Stimulated activated CD4-positive, alpha-beta T cell treated with anti-CD3 and anti-CD28 coated beads, Interleukin-2, amount 100 ng/mL, for 24 hours (primary cell): ENCODE measurements at places on chromosomes 1 and 21.

DNA sequence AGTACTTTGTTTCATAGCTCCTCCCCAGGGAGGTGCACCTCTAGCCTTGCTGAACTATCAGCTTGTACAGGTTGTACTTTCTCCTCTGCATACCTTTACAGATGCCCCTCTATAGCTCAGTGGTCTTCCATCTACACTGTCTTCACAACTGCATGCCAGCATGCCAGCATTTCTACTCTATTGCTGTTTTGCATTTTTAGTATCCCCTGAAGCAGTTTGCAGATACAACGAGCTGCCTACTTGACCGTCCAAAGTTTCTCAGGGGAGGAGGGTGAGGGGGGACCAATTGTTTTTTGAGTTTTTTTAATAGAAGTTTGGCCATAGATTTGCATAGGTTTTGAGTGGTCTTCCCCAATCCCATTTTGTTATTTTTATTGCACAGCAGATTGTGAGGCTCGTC, 27.6 kb upstream of the CTH start:
- DNase-seq: no peak

GRCh38 chr1:116230712-116231111, 119.5 kb downstream of the MAB21L3 start:
- no peak for DNase-seq

DNA sequence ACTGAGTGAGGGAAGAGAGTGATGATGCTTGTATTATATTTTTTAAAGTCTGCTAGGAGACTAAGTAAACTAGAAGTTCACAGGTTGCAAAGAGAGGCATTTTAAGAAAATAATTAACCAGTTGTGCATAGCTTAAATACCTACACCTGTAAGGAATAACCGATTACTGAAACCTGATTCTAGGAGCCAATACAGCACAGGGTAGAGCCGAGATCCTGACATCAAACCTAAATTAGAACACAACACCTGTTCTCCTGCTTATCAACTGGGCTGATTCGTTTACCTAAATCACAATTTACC, 54.8 kb downstream of the EPRS1 start:
- DNase-seq: no peak

DNA sequence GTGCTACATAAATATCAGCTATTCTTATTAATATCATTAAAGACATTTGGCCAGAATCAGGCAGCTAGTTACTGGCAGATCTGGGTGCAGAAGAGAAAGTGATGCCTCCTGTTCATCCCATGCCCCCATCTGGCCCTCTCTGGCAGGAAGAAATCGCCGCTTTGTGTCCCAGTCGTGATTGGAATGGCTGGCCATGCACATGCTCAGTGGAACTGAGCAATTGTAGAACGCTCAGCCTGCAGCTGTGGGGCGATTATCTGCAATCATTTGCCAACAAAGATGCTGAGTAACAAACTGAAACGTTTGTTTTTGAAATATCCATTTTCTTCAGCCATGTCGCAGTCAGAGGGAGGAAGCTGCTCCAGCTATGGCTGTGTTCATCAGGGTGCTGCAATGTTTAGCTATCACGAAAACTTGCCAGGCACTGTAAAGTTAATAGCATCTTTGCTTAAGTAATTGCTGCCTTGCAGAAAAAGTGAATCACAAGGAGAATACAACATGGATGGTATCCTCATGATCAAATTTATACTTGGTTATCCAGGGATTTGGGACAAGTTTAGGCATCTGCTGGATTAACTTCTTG, 36.5 kb downstream of the NGF start:
- no peak for DNase-seq

DNA sequence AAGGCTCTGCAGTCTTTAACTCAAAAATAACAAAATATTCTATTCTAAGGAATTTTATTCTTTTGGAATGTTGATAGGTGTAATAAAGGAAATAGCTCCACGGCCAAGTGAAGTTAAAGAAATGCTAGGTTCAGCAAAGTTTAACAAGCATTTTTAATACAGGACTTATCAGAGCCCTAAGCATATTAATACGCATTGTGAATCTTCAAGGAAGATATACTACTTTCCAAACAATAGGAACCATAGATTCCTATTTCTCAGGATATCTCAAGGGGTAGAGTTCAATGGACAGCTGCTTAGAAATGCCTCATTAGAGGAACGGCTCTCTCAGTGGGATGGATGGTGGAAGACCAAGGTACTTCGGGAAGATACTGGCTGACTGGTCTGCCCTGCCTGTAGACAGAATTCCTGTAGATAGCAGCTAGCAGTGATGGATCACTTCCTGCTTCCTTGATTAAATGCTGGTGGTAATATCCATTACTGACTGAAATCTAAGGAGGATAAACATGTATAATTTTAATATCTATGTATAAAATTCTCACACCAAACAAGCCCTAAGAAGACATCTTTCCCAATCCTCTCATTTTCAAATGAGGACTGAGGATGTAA, 8.1 kb upstream of the LRRC8C start:
- no peak for DNase-seq

GRCh38 chr1:210340311-210340710, 11.6 kb downstream of the HHAT start:
- no peak for DNase-seq

DNA sequence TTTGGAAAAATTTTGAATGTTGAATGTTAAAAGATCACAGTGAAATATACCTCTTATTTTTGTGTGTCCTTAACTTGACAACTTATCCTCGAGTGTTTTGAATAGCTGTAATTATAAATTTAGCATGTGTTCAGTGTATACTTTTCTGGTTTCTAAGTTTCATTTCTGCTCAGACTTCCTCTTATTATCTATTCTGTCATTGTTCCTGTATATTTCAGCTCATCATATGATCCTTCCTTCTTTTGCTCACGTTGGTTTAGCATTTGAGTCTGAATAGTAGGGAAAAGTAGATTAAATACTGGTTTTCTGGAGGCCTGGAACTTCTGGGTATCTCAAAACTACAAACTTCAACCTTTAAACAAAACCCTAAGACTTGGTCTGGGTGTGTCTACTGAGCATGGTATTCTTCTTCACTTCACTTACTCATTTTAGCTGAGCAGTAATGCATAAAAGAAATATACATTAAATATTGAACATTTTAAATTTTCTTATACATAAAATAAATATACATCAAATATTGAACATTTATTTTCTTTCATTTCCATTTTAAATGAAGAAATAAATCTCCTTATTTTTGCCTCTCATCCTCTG, 3.3 kb upstream of the ATP6V1G3 start:
- DNase-seq: no peak

- DNase-seq: no peak
Measured at GRCh38 chr1:36123356-36123755, 1.7 kb downstream of the COL8A2 start.

GRCh38 chr1:18009055-18009454, 98.5 kb upstream of the IGSF21 start:
- no peak for DNase-seq

- DNase-seq: no peak
Measured at GRCh38 chr1:197250616-197251015, 17.4 kb upstream of the CRB1 start.

DNA sequence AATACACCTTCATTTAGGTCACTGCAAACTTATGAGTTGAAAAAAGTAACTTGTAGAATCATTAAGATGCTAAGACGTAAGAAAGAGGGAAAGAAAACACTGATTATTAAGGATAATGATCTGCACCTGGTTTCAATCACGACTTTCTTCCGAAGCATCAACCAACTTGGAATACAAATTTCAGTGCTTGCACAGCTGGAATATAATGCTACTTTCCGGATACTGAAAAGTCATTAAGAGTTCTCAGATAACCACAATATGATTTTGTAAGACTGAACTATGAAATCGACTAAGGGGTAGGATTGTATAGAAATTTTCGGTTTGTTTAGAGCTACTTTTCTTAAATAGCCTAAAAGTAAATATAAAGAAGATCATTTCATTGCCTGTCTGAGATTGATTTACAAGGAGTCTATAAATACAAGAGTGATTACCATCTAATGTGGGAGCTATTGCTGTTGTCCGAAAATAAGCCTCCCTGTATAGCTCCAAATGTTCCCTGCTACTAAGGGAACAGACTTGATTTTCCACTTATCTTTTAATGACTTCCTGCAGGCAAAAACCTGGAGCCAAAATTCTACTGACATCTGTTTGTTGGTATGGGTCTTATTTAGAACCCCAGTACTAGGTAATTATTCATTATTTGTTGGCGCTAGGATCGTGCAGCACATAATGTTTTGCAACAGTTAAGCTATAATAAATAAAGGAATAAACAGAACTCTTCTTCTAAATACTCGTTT, 673.3 kb downstream of the KCNT2 start:
- DNase-seq: no peak

- DNase-seq: no peak
Measured at GRCh38 chr1:163361123-163361934, 39.6 kb downstream of the NUF2 start.

DNA sequence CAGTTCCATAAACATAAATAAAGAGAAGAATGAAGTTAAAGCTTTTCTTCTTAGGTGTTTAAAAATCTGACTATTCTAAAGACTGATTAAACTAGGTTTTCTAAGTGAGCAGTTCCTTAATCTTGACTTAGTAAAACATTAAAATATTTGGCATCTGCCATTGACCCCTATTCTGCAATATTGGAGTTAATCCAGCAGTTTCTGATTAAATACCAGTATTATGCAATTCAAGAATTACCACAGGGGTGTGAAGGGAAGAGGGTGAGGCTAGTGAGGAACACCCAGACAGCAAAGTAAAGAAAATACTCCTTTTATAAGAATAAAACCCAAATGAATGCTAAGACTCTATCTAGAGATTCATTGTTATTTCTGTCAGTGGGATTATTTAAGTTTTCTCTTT, 40.9 kb downstream of the CLIC4 start:
- no peak for DNase-seq

GRCh38 chr1:89565521-89565920, 40.9 kb downstream of the LRRC8B start:
- no peak for DNase-seq
